Retinal pigment epithelial cell (primary cell): ENCODE measurements at places on chromosomes 1 and 21.

DNA sequence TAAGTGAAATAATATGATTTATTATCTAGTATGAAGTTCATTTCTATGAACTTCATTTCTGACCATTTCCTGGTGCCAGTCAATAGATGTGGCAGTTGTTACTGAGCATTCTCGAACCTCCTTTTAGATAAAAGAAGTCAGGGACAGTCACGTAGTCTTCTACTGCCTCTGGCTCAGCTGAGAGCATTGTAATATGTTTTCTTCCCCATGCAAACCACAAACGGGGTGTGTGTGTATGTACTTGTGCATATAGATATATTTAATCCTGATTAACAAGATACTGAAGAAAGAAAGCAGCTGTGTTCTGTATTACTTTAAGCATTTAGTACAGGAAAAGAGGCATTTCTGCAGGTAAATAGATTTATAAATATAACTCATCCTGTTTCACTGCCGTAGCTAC is 21.6 kb downstream of the ZNF684 start:
- no peak for DNase-seq

GRCh38 chr21:34075760-34076660 is 2.6 kb downstream of the MRPS6 start:
- DNase-seq = no peak

GRCh38 chr1:114648503-114648902 is 21.3 kb downstream of the DENND2C start:
- no peak for DNase-seq

DNA sequence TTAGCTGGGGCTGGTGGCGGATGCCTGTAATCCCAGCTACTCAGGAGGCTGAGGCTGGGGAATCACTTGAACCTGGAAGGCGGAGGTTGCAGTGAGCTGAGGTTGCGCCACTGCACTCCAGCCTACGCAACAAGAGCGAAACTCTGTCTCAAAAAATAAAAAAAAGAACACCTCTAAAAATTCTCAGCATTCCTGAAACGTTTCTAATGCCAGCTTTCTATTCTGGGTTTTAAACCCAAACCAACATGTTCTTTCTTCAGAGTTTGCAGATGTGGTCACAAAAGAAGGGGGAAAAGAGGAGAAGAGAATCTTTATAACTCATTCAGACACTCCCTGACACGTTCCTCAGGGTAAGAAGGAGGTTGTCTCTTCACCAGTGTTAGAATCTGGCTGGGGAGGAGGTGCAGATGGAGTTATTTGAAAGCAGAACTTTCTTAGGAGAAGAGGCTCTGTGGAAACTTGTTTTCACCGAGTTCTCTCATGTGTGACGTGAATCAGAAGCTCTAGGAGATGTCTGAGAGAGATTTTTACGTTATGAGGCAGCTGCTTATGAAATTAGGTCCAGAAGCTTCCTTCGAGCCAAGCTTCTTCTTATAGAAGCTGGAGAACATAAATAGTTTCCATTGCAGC is 17.8 kb upstream of the CNR2 start:
- peak; percentile 62 for DNase-seq

DNA sequence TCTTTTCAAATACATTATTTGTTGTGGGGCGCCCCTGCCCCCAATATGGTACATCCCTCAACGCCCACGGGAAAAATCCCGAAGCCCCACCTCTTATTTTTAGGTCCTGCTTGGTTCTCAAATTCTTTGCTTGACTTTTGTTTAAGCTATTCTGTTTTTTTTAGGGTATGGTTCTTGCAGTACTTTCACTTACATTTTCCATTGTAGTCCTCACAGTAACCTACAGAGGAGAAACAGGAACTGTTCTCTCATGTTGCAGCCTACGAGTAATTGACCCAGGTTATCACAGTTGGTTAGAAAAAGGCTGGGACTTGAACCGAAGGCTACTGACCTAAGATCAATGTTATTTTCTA is 697 bp upstream of the C21orf91 start:
- no peak for DNase-seq

- DNase-seq = no peak
Observed at GRCh38 chr1:66916320-66916719, 8.3 kb downstream of the DNAI4 start.

DNA sequence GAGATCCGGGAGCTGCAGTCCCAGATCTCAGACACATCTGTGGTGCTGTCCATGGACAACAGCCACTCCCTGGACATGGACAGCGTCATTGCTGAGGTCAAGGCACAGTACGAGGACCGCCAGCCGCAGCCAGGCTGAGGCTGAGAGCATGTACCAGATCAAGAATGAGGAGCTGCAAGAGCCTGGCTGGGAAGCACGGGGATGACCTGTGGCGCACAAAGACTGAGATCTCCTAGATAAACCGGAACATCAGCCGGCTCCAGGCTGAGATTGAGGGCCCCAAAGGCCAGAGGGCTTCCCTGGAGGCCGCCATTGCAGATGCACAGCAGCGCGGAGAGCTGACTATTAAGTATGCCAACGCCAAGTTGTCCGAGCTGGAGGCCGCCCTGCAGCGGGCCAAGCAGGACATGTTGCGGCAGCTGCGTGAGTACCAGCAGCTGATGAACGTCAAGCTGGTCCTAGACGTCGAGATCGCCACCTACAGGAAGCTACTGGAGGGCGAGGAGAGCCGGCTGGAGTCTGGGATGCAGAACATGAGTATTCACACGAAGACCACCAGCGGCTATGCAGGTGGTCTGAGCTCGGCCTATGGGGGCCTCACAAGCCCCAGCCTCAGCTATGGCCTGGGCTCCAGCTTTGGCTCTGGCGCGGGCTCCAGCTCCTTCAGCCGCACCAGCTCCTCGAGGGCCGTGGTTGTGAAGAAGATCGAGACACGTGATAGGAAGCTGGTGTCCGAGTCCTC is 25.5 kb downstream of the ETV3L start:
- peak; percentile 10 for DNase-seq

DNA sequence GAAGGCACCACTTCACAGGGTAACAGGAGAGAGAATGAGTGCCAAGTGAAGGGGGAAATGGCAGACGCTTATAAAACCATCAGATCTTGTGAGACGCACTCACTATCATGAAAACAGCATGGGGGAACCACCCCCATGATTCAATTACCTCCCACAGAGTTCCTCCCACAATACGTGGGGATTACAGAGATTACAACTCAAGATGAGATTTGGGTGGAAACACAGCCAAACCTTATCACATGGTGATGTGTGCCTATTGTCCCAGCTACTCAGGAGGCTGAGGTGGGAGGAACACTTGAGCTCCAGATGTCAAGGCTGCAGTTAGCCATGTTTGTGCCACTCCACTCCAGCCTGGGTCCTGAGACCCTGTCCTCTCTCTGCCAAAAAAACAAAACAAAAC is 56.0 kb upstream of the DSCAM start:
- no peak for DNase-seq

DNA sequence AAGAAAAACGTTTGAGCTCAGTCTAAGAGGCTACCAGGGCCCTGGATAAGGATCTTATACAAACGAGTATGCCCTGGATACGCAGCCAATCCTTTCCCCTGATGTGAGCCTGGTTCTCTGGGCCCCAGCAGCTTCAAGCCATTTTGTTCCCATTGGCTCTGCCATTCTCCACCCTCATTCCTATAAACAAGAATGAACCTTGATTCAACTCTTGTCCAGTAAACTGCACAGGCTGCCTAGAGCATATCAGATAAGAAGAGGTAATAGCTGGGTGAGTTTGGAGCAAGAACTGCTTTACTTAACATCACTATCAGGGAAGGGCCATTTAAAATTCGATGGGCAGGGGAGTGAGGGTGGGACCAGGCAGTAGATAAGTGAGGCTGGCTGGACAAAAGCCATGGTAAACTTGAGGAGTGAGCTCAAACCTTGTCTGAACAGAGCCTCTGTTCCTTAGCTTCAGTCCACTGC is 11.3 kb downstream of the BTG2 start:
- DNase-seq = peak; percentile 62

GRCh38 chr1:94540440-94541245 is 916 bp downstream of the F3 start:
- no peak for DNase-seq

GRCh38 chr21:43916691-43917514 is 51.9 kb downstream of the AGPAT3 start:
- DNase-seq = no peak

DNA sequence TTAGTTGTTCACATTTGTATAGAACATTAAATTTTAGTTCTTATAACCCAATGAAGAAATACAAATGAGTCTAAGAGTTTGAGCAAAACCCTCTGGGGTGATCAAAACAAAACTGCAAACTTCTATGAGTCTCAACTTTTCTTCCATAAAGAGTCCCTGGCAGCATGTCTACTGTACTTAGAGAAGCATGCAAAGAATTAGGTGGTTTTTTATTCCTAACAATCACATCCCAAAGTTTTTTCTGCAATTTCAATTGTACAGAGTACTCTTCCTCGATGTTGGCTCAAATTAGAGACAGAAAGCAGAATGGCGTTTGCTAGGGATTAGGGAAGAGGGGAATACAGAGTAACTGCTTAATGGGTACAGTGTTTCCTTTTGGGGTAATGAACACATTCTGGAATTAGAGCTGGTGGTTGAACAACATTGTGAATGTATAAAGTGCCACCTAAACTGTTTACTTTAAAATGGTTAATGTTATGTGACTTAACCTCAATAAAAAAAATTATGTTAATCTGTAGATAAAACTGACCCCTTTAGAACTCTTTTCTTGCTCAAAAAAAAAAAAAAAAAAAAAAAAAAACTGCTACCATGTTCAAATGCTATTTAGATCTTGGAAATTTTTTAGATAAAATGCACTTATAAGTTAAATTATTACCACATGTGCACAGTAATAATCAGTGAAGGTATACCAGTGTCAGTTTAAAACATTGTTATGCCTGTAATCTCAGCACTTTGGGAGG is 4.8 kb downstream of the RC3H1 start:
- no peak for DNase-seq

- DNase-seq = no peak
Observed at GRCh38 chr1:206962272-206962671, 8.0 kb downstream of the FCAMR start.

GRCh38 chr1:39754906-39755504 is 16.1 kb downstream of the OXCT2 start:
- no peak for DNase-seq

GRCh38 chr1:60185684-60186083 is 112.1 kb upstream of the C1orf87 start:
- DNase-seq = no peak

- DNase-seq = no peak
Observed at GRCh38 chr1:37035014-37035691, 838 bp upstream of the GRIK3 start.

DNA sequence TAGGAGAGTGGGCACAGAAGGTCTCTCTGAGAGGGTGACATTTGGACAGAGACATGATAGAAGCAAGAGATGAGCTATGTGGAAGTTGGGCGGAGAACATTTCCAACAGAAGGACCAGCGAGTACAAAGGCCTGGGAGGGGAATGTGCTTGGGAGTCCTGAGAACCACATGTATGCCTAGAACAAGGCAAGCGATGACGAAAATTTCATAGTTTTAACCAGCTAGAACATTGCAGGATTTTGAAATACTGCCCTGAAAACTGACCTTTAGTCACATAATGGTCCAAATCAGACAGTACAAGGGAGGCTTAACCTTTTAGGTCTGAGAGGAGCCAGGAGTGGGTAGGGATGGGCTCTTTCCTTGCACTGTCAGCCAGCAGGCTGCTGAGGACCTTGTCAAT is 68.0 kb downstream of the MRPS6 start:
- no peak for DNase-seq

DNA sequence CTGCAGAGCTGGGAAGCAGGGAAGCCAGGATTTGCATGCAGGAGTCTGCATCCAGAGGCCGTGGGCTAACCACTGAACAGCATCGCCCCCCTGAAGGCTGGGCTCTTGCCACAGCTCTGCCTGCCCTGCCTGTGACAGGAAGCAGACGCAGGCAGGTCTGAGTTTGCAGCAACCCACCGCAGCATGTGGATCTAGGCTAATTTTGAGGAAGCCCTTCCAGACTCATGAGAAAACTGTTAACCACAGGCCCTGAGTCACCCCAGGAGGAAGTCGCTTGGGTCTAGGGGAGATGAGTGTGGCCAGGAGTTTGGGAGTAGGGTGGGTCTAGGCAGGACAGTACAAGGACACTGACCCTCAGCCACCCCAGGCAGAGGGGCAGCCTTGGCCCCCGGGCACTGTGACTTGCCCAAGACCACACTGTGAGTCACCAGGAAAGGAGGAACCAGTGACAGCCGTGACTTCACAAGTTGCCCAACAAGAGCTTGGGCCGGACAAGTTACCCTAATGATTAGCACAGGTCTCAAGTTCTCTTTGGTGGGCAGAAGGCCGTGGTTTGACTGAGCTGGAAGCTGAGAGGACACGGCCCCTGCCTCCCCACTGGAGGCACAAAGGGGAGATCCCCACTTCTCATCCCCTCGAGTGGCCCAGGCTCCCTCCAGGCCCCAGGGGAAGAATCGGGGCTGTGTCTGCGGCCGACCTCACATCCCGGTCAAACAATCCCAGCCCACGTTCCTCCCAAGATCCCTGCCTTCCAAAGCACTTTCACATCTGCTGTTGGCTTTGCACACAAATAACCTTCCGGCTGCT is 826 bp downstream of the LAPTM5 start:
- DNase-seq = no peak

GRCh38 chr1:240591564-240591963 is 20.4 kb downstream of the GREM2 start:
- DNase-seq = no peak

- DNase-seq = no peak
Observed at GRCh38 chr1:94797291-94797690, 22.9 kb upstream of the SLC44A3 start.

DNA sequence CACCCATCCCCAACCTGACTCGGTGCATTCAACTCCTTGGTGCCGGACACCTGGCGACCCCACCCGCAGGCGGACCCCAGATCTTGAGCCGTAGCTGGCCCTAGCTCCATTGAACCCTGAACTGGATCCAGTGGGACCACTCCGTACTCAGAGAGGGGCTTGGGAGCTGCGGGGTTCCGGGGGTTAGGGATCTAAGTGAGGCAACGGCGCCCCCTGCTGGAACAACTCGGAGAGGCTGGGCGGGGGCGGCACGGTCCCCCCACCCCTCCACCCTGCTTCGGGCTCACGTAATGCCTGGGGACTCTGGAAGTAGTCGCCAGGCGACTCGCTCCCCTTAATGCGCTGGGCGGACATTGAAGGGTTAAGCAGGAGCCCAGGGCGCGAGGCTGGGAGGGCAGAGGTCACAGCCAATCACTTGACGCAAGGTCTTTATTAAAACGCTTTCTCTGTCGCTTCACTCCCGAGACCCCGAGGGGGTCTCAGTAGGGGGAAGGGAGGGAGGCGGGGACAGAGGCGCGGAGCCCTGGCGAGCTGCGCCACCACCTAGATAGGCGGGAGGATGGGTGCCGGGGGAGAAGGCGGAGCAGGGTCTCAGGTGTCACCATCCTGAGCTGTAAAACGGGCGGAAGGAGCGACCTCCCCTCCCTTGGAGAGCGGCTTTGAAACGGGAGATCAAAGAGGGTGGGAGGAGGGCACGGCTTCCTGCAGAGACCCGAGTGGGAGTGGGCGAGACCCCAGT is 704 bp upstream of the CRABP2 start:
- no peak for DNase-seq

DNA sequence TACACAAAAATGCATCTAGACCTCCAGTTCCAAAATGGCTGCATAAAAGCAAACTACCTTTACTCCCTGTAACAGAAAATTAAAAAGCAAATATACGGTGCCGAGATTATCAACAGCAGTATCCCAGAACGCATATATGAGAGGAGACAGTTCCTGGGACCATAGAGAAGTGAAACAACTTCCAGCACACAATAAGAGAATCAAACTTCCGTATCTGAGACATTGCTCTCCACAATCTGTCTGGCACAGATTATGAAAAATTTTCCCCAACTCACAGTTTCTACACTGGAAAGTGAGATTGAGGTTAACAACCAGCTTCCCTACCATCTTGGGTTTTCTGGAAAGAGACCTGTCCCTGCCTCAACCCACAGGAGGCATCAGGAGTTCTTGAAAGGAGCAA is 47.2 kb upstream of the ST6GALNAC3 start:
- DNase-seq = no peak

- DNase-seq = no peak
Observed at GRCh38 chr1:2498648-2499047, 22.6 kb downstream of the PLCH2 start.
